ENCODE measurements at places on chromosomes 7 and 10.

GRCh38 chr7:140009735-140010134 is 53.0 kb downstream of the PARP12 start:
- DNase-seq = no peak

DNA sequence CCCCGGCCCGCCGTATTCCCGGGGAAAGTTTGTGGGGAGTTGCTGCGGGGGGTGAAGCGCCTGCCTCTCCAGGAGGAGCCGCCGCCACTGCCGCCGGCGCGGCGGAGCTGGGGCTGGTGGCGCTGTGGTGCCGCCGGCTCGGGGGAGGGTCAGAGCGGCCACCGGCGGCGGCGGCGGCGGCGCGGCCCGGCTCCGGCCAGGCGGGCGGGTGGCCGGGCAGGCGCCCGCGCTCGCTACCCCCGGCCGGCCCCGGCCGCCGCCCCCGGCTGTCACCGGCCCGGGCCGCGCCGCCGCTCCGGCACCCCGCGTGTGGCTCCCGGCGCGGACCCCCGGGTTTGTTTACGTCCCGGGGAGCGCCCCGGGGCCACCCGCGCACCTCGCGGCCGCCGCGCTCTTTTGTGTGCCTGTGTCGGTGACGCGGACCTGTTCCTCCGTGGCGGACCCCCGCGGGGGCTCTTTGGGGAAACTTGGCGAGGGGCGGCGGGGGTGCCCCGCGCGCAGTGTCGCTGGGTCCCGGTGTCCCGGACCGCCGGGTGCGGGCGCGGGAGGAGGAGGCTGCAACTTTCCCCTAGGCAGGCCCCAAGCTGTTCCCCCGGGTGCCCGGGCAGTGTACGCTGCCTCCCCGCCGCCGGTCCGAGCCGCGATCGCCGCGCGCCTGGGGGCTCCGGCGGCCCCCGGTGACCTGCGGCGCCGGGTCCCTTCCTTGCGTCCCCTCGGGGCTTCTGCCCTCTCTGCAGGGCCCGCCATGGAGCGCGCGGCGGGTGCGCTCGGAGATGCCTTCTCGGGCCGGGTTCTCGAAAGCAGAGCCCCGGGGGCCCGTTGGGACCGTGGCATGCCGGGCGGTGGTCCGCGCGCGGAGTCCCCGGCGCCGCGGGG is 593 bp upstream of the CUX1 start:
- DNase-seq = peak; percentile 77

DNA sequence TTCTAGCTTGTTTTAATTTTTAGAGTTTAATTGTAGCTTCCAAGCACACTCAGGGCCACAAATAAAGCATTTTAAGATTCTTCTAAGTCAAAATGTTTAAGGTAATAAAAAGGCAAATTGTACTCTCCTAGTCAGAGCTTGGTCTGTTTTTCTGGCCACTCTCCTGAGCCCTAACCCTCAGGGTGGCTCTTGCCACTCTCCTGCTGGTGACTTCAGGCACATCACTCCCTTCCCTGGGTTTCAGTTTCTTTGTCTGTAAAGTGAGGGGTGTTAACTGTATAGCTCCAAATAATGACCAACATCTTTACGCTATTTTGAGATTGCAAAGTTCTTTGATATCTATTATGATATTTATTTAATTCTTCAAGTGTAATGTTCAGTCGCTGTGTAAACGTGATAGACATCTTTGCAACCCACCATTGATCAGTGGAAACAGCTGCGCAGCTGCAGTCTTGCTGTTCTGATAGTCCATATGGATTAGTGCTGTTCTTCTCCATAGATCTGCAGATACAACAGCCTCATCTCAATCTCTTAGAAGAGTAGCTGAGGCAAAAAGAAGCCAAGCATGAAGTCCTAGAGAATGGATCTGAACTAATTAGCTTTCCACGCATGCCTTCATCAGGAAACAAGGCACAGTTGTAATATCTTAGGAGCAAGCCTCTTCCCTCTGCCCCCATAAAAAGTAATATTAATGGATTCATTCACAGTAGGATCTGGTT is 189.9 kb downstream of the PLPP4 start:
- DNase-seq = no peak

- peak; percentile 54 for DNase-seq
These were observed 53.4 kb downstream of the CFAP58 start for GRCh38 chr10:104406715-104407650.

DNA sequence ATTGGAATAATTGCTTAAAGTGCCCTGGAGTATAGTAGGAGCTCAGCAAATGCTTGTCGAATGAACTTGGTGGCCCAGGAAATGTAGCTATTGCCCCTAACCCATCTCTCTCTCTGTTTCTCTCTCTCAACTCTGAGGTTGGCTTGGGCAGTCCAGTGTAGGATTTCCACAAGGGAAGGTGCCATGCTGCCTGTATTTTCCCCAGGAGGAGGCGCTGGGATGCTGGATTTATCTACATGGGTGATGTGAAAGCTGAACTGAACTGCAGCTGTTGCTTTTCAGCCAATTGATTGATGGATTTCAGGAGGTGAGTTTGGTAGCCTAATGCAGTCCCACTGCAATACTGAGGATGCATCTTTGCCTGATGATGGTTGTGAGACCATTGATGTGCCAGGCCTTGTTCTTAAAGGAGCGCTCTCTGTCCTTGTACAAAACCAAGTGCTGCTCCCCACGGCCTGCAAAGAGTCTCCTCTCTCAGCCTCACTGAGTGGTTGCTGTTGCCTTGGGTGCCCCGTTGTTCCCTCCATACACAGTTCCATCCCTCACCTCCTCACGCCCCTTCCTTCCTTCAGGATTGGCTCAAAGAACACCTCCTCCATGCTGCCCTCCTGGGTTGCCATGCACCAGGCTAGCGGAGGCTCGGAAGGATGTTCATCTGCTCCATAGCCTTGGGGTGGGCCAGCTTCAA is 200.6 kb downstream of the GLRX3 start:
- no peak for DNase-seq

- DNase-seq = no peak
These were observed 30.1 kb upstream of the POT1 start for GRCh38 chr7:124959676-124960075.

DNA sequence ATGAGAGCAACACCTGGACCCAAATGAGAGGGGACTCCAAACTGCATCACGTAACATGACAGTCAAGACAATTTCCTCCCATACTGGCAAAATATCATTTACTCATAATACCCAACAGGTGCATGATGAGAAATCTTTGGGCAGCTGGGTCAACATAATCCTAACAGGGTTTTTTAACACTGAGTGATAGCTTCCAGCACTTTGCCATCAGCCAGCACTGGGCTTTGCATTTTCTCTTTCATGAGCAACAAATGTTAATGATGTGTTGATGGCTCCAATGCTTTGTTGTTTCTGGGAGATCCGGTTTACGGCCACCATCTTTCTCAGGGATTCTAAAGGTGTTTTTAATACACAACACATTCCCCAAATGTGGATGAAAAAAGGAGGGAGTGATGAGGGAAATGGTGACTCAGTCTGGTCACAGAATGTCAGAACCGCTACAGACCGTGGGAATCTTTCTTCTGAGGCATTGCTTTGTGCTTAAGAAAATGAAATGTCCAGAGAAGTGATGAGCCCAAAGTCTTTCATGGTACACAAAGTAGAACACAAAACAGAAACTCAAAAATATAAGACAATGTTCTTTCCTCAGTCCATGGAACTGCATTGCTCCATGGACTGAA is 705.7 kb upstream of the IGFBP3 start:
- no peak for DNase-seq

DNA sequence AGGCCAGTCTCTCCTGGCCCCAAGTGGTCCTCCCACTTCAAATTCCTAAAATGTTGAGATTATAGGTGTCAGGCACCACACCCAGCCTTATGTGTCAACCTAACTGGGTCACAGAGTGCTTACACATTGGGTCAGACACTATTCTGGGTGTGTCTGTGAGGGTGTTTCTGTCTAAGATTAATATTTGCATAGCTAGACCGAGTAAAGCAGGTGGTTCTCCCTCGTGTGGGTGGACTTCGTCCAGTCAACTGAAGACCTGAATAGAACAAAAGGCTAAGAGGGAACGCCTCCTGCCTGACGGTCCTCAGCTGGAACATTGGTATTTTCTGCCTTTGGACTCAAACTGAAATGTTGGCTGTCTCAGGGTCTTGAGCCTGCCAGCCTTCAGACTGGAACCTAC is 11.5 kb downstream of the PPIF start:
- DNase-seq = peak; percentile 55

DNA sequence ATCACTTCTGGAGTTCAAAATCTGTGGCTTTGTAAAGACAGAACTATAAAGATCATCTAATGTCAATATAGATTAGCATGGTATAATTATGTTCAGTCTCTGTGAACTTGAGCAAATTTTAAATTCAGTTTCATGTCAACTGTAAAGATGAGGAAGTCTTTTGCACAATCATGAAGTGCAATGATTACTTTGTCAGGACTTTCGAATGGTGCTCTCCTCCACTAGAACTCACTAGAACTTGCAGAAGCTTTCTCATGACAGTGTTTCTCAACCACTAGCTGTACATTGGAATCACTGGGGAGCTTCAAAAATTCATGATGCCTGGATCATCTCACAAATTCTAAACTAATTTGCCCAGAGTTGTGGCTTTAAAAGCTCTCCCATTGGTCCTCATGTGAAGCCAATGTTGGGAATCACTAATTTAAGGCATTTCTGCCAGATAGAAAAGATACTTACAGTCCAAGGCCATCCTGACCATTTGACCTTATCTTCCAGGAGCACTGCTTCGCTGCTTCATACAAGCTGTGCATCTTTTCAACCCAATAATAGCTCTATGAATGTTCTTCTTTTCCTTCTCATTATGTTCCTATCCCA is 12.9 kb downstream of the OR2AE1 start:
- no peak for DNase-seq

GRCh38 chr7:154910125-154910524 is 92.8 kb downstream of the PAXIP1 start:
- no peak for DNase-seq

- no peak for DNase-seq
These were observed 24.5 kb upstream of the AGMO start for GRCh38 chr7:15586266-15586665.

DNA sequence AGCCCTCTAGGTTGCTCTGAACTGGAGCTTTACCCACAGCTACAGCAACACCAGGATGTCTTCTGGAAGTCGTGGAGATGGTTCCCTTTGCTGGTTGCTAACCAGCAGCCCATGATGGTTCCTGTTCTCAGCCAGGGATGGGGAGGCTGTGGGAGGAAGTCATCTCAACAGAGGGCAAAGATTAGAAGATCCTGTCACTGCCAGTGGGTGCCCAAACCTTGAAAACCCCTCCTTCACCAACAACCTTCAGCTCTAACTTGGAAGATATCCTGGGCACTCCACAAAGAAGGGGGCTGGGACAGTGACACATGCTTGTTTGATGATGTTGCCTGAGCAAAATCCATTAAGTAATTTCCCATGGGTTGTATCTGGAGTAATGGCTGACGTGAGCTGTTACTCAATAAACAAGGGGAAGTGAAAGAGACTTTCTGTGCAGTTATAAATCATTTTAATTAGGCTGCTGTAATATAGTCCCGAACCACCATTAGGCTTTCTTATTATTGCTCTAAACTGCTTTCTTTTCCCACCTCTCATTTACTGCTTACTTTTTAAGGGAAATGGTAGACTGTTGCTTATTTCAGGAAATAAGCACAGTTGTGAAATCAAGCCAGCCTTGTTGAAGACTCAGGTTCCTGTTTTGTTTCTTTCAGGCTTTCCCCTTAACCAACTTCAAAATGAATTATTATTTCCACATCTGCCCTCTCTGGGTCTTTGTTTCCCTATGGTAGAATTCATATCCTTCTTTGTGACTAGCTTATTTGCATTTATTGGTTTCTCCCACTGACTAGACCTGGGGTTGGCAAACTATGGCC is 124.8 kb downstream of the PPP1R17 start:
- peak; percentile 44 for DNase-seq

DNA sequence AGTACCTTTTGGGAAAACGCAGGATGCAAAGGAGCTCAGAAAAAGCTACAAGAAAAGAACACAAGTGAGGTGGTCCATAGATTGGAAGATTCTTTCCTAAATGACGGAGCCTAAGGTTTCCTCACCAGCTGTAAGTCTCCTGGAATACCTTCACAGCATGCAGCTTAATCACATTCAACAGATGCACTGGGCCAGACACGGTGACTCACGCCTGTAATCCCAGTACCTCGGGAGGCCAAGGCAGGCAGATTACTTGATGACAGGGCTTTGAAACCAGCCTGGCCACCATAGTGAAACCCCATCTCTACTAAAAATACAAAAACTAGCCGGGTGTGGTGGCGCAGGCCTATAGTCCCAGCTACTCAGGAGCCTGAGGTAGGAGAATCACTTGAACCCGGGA is 228.7 kb downstream of the FRMD4A start:
- DNase-seq = no peak

- DNase-seq = peak; percentile 85
These were observed 373 bp downstream of the PAXIP1 start for GRCh38 chr7:155002411-155003091.

DNA sequence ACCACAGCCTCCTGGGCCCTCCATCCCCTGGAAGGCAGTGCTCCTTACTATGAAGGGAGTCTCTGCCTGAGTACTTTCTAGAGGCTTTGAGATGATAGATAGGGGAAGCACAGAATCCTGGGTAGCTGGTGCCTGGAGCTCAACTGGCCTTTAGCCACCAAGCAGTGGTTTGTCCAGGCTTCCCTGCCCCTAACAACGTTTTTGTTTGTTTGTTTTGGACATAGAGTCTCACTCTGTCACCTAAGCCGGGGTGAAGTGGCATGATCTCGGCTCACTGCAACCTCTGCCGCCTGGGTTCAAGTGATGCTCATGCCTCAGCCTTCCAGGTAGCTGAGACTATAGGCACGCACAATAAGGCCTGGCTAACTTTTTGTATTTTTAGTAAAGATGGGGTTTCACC is 289.4 kb downstream of the PLXNA4 start:
- no peak for DNase-seq

DNA sequence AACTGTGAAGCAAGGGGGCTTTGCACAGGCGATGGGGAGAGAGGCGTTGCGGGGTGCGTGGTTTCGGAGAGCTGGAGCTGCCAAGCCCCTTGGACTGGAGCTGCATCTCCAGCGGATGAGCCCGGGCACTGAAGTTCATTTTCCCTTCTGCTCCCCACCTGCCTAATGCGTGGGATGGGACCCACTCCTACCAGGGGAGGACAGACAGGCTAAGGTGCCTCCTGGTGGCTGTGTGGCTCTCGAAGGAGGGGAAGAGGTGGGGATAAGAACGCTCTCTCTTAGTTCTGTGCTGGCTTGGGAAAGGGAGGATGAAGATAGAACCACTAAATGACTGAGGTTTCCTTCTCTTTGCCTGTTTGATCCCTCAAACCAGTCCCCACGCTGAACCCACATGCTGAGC is 177.6 kb upstream of the PITRM1 start:
- no peak for DNase-seq

- DNase-seq = peak; percentile 55
These were observed 21.3 kb upstream of the HSPB1 start for GRCh38 chr7:76281006-76281705.

- DNase-seq = no peak
These were observed 690.6 kb downstream of the AUTS2 start for GRCh38 chr7:70288781-70289456.

DNA sequence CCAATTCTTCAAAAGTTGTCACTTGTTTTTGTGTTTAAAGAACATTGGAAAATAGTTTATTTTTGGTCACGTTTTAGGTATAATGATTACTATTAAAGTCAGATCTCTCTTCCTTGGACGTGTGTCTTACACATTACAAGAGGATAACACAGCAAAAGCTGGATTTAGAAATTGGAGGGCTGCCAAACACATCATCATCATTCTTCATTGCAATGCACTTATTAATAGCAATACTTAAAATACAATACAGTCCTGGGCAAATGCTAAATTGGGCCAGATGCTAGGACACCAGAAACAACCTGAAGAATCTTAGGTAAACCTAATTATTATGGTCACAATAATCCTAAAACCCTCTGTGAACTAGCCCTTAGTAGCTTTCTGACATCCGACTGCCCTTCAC is 303.6 kb downstream of the DGKB start:
- DNase-seq = no peak

GRCh38 chr7:37986908-37987330 is 66.5 kb downstream of the EPDR1 start:
- DNase-seq = no peak
